CD8-positive, alpha-beta memory T cell (primary cell): ENCODE measurements at places on chromosomes 5 and 9. TPM values are rescaled to one million over a fixed set of nuclear protein-coding genes. Genes with fewer than 3 reads are reported as not detected.

- H3K27me3 ChIP-seq, result no peaks in the 10 kb centered on the region
- no peak overlapping the region for H3K27ac ChIP-seq
- DNase-seq, result no peak
- H3K36me3 ChIP-seq, result peaks cover 23% of the 10 kb centered on the region
- H3K4me1 ChIP-seq, result no peaks in the 10 kb centered on the region
These were observed 8.0 kb downstream of the NUDT2 start for GRCh38 chr9:34337403-34337802.

GRCh38 chr5:174145821-174146220, 100.3 kb downstream of the NSG2 start:
- H3K27me3 ChIP-seq, result no peaks in the 10 kb centered on the region
- no peaks in the 10 kb centered on the region for H3K36me3 ChIP-seq
- no peaks in the 10 kb centered on the region for H3K4me1 ChIP-seq
- H3K27ac ChIP-seq, result no peak overlapping the region
- H3K4me3 ChIP-seq, result no peak overlapping the region

GRCh38 chr5:1032551-1033027, 24.0 kb downstream of the NKD2 start:
- DNase-seq, result no peak
- H3K36me3 ChIP-seq, result no peaks in the 10 kb centered on the region
- no peaks in the 10 kb centered on the region for H3K27me3 ChIP-seq
- H3K27ac ChIP-seq, result no peak overlapping the region
- H3K4me1 ChIP-seq, result no peaks in the 10 kb centered on the region
- no peak overlapping the region for H3K4me3 ChIP-seq

The IL3 gene
- not detected for polyA plus RNA-seq

GRCh38 chr9:15421532-15421931, 1.1 kb upstream of the SNAPC3 start:
- peaks cover 9% of the 10 kb centered on the region for H3K36me3 ChIP-seq
- no peak overlapping the region for H3K27ac ChIP-seq
- no peak overlapping the region for H3K4me3 ChIP-seq
- H3K27me3 ChIP-seq, result no peaks in the 10 kb centered on the region
- DNase-seq, result no peak
- H3K4me1 ChIP-seq, result peaks cover 25% of the 10 kb centered on the region

The SPATA31E1 gene
- polyA plus RNA-seq, result not detected

The GFPT2 gene
- polyA plus RNA-seq, result 0.41 TPM

DNA sequence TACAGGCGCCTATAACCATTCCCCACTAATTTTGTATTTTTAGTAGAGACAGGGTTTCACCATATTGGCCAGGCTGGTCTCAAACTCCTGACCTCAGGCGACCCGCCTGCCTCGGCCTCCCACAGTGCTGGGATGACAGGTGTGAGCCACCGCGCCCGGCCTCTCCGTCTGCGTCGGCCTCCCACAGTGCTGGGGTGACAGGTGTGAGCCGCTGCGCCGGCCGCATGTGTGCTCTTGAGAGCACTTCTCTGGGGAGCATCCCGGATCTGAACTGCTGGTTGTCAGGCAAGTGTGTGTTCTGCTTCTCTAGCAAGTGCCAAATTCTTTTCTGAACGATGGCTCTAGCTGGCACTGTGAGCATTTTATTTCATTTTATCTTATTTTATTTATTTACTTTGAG, 3.7 kb upstream of the ENTPD2 start:
- no peaks in the 10 kb centered on the region for H3K36me3 ChIP-seq
- H3K4me3 ChIP-seq, result no peak overlapping the region
- H3K27me3 ChIP-seq, result peaks cover 7% of the 10 kb centered on the region
- H3K27ac ChIP-seq, result no peak overlapping the region
- peaks cover 8% of the 10 kb centered on the region for H3K4me1 ChIP-seq
- DNase-seq, result no peak

DNA sequence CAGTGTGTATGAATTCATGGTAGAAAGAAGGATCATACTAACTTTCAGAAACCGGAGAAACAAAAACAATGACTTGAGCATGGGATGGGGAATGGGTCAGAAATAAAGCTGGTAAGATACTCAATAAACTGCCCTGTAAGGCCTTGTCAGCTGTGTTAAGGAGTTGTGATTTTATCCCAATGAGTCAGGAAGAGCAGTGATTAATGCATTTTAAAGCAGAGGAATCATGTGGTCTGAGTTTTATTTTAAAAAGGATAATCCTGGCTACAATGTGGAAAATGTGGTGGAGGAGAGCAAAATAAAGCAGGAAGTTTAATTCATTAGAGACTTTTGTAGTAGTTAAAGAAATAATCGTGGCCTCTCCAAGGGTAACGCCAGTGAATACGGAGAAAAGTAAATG, 28.7 kb downstream of the DHX29 start:
- H3K27me3 ChIP-seq, result no peaks in the 10 kb centered on the region
- no peak for DNase-seq
- H3K27ac ChIP-seq, result no peak overlapping the region
- H3K4me3 ChIP-seq, result no peak overlapping the region

The STC2 gene
- not detected for polyA plus RNA-seq

- no peaks in the 10 kb centered on the region for H3K4me1 ChIP-seq
- no peak overlapping the region for H3K4me3 ChIP-seq
- no peaks in the 10 kb centered on the region for H3K36me3 ChIP-seq
- H3K27ac ChIP-seq, result no peak overlapping the region
- no peak for DNase-seq
These were observed 675.9 kb downstream of the SEMA5A start for GRCh38 chr5:8869932-8870331.

GRCh38 chr5:9201011-9201410, 344.9 kb downstream of the SEMA5A start:
- no peak overlapping the region for H3K27ac ChIP-seq
- H3K27me3 ChIP-seq, result no peaks in the 10 kb centered on the region
- H3K4me3 ChIP-seq, result no peak overlapping the region
- H3K36me3 ChIP-seq, result no peaks in the 10 kb centered on the region

- H3K4me3 ChIP-seq, result no peak overlapping the region
- no peaks in the 10 kb centered on the region for H3K27me3 ChIP-seq
- no peaks in the 10 kb centered on the region for H3K4me1 ChIP-seq
- DNase-seq, result no peak
- no peaks in the 10 kb centered on the region for H3K36me3 ChIP-seq
- no peak overlapping the region for H3K27ac ChIP-seq
These were observed 400.8 kb upstream of the PIK3R1 start for GRCh38 chr5:67814569-67815311.

DNA sequence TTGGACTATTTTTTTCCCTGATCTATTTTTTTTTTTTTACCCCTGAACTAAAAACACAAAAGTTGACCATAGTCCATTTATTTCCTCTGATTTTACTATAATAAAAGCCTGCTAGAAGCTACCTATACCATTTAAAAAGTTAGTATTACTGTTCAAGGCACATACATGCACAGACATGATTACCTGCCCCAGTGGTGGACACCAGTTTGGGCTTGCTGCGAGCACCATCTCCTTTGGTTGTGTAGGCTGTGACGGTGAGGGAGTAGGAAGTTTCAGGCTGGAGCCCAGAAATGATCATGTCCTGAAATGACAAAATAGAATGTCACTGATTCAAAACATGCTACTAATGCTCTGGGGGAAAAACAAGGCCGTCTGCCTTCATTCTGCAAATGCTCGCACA, 693.1 kb upstream of the DMAC1 start:
- no peak overlapping the region for H3K4me3 ChIP-seq
- no peak for DNase-seq
- no peaks in the 10 kb centered on the region for H3K27me3 ChIP-seq
- no peak overlapping the region for H3K27ac ChIP-seq
- no peaks in the 10 kb centered on the region for H3K36me3 ChIP-seq

GRCh38 chr9:21251190-21251589, 11.4 kb upstream of the IFNA14 start:
- no peak overlapping the region for H3K4me3 ChIP-seq
- H3K27me3 ChIP-seq, result no peaks in the 10 kb centered on the region
- H3K4me1 ChIP-seq, result peaks cover 4% of the 10 kb centered on the region

DNA sequence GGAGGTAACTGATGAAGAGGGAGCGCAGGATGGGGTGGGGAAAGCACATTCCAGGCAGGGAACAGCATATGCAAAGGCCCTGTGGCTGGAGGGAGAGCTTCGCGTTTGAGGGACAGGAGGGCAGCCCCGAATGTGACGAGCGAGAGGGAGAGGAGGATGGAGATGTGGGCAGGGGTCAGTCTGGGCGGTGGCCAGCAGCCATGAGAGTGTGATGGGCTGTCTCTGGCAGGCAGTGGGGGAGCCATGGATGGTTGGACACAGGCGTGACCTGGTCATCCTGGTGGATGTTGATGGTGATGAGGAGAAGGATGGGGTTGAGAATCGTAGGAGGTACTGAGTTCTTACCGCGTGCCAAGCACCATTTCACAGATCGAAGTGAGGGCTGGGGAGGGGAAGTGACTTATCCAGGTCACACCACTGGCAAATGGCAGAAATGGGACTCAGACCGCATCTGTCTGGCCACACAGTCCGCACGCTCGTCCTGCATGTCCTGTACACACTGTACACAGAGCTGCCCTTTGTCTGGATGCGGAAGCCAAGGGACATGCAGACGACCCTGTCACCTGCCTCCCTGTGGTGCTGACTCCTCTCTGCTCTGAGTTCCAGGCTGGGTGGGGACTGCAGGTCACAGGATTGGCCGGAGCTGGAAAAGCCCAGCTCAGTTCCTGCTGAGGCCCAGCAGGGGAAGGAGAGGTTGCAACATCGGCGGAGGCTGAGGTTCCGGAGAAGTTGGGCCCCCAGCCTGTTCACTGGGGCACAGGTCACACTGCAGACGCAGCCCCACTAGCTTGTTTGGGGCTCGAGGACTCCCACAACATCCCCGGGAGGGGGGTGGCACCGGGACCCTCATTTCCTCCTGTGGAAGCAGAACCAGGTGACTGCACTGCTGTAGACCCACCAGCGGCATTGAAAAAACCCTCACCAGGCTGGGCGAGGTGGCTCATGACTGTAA, 165.6 kb upstream of the IER5L start:
- H3K27ac ChIP-seq, result no peak overlapping the region
- no peak overlapping the region for H3K4me3 ChIP-seq
- no peaks in the 10 kb centered on the region for H3K27me3 ChIP-seq
- DNase-seq, result no peak
- H3K4me1 ChIP-seq, result no peaks in the 10 kb centered on the region

DNA sequence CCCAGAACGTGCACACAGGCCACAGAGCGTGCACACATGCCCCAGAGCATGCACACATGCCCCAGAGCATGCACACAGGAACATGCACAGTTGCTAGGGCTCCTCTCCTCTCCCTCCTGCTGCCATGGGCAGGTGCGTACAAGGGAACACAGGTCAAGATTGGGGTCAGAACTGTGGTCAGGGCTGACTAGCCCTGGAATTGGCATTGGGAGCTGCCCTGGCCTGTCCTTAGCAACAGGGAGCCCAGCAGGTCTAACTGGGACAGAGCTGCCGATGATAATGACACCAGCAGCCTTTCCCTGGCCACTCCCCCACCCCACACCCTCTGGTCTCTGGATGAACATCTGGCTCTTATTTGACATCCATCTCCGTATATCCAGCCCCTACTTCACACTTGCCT, 8.0 kb downstream of the PCDH1 start:
- no peaks in the 10 kb centered on the region for H3K4me1 ChIP-seq
- peaks cover 25% of the 10 kb centered on the region for H3K27me3 ChIP-seq
- H3K36me3 ChIP-seq, result no peaks in the 10 kb centered on the region
- H3K27ac ChIP-seq, result no peak overlapping the region
- H3K4me3 ChIP-seq, result no peak overlapping the region
- DNase-seq, result no peak

The CER1 gene
- polyA plus RNA-seq, result not detected

The CYSTM1 gene
- polyA plus RNA-seq, result 11.1 TPM

DNA sequence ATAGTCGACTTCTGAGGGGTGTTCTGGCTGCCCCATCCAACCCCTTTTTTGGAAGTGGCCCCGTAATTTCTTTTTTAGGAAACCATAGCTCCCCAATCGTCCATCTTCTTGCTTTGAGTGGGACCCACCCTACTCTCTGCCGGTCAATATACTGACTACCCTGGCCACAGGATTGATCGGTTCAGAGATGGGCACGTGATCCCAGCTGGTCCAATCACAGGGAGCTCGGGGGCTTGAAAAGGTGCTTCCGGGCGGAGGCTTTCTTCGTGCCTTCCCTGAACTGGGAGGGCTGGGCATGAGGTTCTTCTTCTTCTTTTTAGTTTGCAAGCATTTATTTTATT, 78.7 kb upstream of the SH3PXD2B start:
- no peak overlapping the region for H3K4me3 ChIP-seq
- H3K27ac ChIP-seq, result no peak overlapping the region
- H3K27me3 ChIP-seq, result no peaks in the 10 kb centered on the region
- no peaks in the 10 kb centered on the region for H3K4me1 ChIP-seq
- no peak for DNase-seq

DNA sequence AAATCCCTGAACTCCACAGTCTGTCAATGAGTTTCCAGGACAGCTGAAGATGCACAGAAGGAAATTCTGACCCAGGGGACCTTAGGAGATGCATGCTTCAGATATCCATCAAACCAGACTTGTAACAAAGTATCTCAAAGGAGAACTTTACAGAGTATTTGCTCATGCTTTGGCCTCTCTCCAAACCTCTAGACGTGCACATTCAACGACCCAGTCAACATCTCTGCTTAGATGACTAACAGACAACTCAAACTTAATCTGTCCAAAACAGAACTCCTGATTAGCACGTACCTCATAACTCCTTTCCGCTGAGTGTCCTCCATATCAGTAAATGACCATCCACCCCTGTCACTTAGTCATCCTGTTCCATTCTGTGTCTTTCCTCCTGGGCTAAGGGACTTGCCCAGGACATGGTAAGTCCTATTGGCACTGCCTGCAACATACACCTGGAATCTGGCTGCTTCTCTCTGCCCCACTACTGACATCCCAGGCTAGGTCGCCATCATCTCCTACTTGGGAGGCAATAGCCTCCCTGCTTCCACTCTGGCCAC, 107.4 kb downstream of the LMNB1 start:
- H3K4me1 ChIP-seq, result no peaks in the 10 kb centered on the region
- H3K4me3 ChIP-seq, result no peak overlapping the region
- H3K36me3 ChIP-seq, result no peaks in the 10 kb centered on the region
- DNase-seq, result no peak
- H3K27me3 ChIP-seq, result no peaks in the 10 kb centered on the region

The CCL27 gene
- not detected for polyA plus RNA-seq

The ENC1 gene
- 3.5 TPM for polyA plus RNA-seq

The PCDHGA6 gene
- 0.06 TPM for polyA plus RNA-seq

DNA sequence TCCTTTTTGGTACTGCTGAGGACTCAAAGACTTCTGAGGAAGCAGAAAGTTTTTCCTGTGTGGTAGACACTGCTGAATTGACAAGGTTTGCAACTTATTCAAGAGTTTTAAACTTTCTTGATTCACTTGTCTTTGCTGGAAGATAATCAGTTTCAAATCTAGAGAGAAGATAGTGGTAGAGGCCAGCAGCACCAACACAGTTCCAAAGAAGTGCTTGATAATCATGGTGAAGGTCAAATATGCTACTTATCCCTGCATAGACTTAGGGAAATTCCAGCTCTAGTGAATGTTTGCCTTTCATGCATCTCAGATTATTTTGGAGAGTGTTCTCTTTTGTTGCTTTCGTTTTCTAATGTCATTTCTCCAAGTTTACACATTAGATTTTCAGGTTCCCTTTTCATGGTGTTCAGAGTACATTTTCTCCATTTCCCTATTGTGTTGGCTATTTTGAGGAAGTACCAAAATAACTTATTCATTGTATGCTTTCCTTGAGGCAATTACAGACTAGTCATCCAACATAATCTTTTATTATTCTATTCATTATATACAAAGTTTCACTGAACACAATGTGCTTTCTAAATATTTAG, 550 bp downstream of the IFNE start:
- H3K36me3 ChIP-seq, result no peaks in the 10 kb centered on the region
- no peaks in the 10 kb centered on the region for H3K27me3 ChIP-seq
- H3K4me3 ChIP-seq, result no peak overlapping the region
- H3K27ac ChIP-seq, result no peak overlapping the region
- DNase-seq, result no peak
- H3K4me1 ChIP-seq, result no peaks in the 10 kb centered on the region

GRCh38 chr5:22471154-22471553, 382.0 kb downstream of the CDH12 start:
- no peaks in the 10 kb centered on the region for H3K4me1 ChIP-seq
- H3K27ac ChIP-seq, result no peak overlapping the region
